ENCODE measurements at places on chromosomes 6 and 20.

GRCh38 chr6:19465256-19465655 lies 371.9 kb upstream of the ID4 start:
- DNase-seq: no peak

- no peak for DNase-seq
Observed at GRCh38 chr6:2429460-2429859, 184.1 kb upstream of the GMDS start.

DNA sequence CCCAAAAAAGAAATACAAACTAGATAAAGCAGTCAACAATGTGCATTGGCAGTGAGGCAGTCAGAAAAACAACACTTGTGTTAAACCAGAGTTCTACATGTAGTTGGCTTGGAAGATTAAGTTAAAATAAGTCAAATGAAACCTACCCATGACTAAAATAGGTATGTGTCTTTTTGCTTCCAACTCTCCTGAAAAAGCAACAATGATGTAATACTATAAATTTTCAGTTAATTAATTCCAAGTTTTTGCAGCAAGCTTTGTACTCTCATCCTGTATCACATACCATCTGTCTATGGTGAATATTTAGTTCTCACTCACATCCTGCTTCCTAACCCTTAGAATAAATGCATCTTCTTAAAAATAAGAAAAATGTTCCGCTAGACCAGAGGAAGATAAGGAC lies 261.5 kb downstream of the KIF16B start:
- no peak for DNase-seq

- DNase-seq: no peak
Observed at GRCh38 chr20:57395111-57395966, 4.1 kb downstream of the RBM38 start.

DNA sequence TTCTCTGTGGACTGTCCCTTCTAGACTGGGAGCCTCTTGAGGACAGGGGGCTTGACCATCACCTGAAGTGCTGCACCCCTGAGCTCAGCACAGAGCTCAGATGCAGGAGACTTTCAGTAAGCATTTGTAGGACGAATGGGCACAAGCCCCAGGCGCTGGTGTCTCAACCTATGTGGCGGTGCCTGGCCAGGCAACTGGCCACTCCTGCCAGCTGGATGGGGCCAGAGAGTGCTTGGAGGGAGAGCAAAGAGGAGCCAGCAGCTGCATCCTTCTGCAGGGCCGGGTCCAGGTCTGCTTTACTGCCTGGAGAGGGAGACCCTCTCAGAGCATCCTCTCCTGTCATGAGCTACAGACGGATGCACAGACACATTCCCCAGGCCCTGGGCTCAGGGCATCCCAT lies 4.5 kb downstream of the PHACTR3 start:
- no peak for DNase-seq

- DNase-seq: peak; percentile 37
Observed at GRCh38 chr6:2793534-2794151, 28.4 kb downstream of the WRNIP1 start.

GRCh38 chr6:143802833-143803565 lies 40.1 kb upstream of the LTV1 start:
- DNase-seq: no peak

- no peak for DNase-seq
Observed at GRCh38 chr20:33279261-33279910, 3.6 kb upstream of the BPIFB1 start.

GRCh38 chr6:53864781-53865180 lies 70.0 kb downstream of the LRRC1 start:
- DNase-seq: no peak

- no peak for DNase-seq
Observed at GRCh38 chr6:126182650-126183311, 157.1 kb upstream of the CENPW start.

- no peak for DNase-seq
Observed at GRCh38 chr20:50442512-50442911, 67.7 kb upstream of the PTPN1 start.

DNA sequence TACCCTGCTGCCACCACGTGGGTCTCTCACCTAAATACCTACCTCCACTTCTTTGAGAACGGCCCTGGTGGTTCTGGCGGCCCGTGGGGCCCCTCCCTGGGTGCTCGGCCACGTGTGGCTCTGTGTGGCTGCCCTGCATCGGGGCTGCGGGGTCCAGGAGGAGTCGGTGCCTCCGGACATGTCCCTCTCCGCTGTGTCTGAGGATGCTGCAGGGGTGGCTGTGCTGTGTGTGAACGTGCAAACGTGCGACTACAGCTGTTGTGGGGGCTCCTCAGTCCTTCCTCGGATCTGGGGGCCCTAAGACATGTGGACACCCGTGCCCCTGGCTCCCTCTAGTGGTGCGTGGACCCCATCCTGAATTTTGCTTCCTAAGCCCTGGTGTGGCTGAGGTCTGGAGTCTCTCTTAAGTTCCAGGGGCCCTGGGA lies 691.8 kb downstream of the QKI start:
- DNase-seq: no peak

- no peak for DNase-seq
Observed at GRCh38 chr6:126530775-126531174, 190.9 kb downstream of the CENPW start.

- DNase-seq: no peak
Observed at GRCh38 chr6:156852858-156853216, 75.7 kb downstream of the ARID1B start.

GRCh38 chr6:12921467-12921866 lies 204.9 kb downstream of the PHACTR1 start:
- DNase-seq: no peak

DNA sequence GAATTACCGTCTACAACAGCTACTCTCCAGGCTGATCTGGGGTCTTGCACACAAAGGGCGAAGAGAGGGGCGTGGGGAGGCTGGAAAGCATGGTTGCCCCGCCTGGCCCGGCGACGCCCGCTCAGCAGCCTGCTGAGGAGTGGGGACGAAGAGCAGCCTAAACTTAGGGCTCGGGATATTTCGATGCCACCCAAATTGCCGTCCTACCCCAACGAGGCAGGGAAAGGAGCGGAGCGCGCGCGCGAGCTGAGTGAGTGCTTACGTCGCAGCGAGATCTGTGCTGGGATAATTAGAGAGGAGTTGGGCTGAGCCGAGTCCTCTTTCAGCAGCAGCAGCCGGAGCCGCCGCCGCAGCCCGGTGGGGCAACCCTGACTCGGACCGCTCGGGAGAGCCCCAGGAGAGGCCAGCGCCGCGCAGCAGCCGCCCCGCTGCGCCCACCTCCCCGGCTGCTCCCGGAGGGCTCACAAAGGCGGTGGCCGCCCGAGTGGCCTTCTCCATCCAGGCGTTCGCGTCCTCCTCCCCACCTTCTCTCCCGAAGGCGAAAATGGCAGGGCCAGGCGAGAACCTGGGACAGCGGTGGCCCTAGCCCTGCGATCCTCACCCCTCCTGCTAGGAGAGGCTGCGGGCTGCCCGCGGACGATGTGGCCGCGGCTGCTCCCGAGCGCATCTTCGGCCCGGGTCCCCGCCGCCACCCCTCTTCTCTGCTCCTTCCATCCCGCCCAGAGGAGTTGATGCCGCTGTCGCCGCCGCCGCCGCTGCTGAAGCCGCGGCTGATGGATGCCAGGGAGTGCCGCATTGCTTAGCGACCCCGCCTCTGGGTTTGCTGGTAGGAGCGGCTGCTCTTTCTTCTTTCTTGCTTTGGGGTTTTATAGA lies at the start of gene CLVS2:
CLVS2 (plus strand) TSS at position 315 of the 873 bp plus-strand sequence. CDS start 1,543 bp downstream, outside the sequence.
- DNase-seq: no peak

DNA sequence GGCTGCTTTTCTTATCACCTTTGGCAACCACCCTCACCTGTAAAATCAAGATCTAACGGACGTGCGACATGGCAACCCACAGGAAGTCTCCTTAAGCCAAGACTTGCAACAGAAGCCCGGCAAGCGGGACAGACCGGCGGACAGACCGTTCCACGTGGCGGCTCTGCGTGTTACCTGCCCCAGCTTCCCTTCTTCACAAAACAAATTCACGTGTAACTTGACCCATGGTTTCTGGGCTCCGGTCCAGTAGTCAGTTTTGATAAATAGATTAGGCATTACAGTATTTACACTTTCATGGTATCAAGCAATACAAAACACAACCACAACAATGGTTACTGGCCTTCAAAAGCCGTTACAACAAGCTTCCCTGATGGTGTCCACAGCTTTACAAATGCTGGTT lies 133.8 kb downstream of the PRND start:
- DNase-seq: no peak

DNA sequence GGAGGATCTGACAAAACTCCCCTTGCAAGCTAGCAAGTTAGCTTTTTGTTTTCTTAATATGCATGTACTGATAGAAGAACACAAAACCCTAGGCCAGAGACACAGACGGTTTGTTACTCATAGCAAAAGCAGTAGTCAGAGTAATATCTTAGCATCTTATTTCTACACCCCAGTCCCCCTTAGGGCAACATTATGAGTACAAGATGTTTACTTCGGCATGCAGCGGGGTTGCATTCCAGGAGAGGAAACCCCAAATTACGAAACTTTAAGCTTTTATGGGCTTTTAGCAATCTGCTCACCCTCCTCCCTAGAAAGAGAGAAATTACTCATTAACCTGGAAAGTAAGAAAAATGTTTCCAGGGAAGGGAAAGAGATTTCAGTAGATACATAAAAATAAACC lies 1286.9 kb downstream of the EPHA7 start:
- DNase-seq: no peak

GRCh38 chr20:63746751-63747315 lies 7.3 kb downstream of the SLC2A4RG start:
- no peak for DNase-seq

- no peak for DNase-seq
Observed at GRCh38 chr20:17345321-17345720, 118.5 kb downstream of the PCSK2 start.

DNA sequence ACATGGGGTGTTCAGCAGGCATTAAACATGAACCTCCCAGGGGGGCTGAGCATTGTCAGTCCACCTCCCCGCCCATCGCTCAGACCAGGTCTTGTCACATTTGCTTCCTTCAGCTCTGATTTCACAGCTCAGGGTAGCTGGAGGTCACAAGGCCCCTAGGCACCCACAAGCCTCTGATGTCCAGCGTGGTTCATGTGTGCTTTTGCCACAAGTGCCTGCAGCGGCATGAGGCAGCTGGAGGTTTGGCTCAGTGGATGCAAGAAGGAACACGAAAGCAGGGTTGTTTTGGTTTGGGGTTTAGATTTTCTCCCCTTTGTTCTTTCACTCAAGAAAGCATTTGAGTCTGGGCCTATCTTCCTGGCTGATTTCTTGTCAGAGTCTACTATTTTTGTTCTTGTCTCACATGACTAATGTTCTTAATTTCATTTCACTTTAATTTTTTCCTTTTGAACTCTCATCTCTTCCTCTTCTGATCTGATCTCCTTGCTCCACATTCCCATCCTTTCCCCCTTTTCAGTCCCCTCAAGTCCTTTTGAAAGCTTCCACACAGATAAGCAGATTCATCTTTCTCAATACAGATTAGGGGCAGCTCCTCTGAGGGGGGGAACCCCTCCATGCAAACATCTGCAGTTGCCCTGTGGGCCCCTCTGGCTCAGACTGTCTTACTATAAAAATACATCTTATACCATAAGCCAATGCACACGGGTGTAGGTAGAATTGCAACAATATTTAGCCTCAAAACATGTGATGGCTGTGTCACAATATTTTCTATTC lies 68.1 kb upstream of the CEP85L start:
- DNase-seq: peak; percentile 21

- DNase-seq: no peak
Observed at GRCh38 chr20:38870733-38871559, 55.3 kb upstream of the FAM83D start.

DNA sequence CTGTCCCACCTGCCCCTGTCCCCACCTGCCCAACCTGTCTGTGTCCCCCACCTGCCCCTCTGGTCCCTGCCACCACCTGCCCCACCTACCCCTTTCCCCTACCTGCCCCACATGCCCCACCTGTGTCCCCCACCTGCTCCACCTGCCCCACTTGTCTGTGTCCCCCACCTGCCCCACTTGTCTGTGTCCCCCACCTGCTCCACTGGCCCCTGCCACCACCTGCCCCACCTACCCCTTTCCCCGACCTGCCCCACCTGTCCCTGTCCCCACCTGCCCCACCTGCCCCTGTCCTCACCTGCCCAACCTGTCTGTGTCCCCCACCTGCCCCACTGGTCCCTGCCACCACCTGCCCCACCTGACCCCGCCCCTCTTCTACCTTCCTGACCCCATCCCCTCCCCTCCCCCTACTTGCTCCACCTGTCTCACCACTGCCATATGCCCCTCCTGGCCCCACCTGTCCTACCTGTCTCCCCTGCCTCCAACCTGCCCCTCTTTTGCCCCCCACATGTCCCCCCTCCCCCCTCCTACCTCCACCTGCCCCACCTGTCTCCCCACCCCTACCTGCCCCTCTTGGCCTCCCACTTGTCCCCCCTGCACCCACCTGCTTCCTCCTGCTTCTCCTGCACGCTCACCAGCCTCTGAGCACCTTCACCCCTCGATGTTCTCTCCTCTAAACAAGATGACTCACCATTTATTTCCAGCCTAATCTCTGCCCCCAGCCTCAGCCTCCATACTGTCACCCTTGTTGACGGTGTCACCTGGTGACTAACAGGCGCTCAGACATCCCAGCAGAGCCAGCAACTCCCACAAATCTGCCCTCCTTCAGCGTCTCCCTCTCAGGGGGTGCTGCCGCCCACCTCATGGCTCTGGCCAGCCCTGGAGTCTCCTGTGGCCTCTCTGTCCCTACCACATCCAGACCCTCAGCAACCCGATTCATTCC lies 5.6 kb upstream of the MYT1 start:
- DNase-seq: no peak

GRCh38 chr6:33957892-33958525 lies 154.2 kb upstream of the MLN start:
- no peak for DNase-seq

GRCh38 chr6:168871642-168872315 lies 381.9 kb downstream of the THBS2 start:
- DNase-seq: no peak

GRCh38 chr6:158559338-158559894 lies 475 bp upstream of the TMEM181 start:
- DNase-seq: no peak

GRCh38 chr20:5780846-5781217 lies 30.6 kb downstream of the SHLD1 start:
- no peak for DNase-seq

DNA sequence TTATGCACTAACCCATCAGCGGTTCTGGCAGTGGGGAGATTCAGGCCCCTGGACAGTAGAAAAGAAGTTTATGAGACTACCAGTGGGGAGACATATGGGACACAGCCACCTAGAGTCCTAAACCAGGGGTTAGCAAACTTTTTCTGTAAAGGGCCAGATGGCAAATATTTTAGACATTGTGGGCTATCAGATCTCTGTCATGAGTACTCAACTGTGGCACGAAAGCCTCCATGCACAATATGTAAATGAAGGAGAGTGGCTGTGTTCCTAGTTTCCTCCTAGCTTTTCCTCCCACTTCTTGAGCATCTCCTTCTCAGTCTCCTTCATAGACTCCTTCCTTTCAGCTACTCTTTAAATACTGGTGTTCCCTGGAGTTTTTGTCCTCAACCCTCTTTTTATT lies 3.3 kb upstream of the HLA-DMA start:
- DNase-seq: no peak

DNA sequence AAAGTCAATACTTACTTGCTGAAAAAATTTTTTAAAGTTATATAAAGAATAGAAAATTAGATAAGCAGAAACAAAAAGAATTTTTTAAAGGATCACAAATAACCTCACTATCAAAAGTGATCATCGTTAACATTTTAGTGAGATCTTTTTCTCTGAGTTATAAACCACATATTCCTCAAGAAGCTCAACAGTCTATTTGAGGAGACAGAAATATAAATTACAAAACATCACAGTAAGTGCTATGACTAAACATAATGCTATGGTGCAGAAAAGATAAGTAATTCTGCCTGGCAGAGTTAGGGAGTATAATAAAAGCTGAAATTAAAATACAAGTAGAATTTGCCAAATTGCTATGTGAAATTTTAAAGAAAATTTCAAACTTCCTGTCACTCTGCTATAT lies 226.7 kb downstream of the LMBRD1 start:
- DNase-seq: no peak

Measured in stimulated activated naive CD4-positive, alpha-beta T cell (primary cell).